ENCODE measurements at places on chromosomes 4 and X.

DNA sequence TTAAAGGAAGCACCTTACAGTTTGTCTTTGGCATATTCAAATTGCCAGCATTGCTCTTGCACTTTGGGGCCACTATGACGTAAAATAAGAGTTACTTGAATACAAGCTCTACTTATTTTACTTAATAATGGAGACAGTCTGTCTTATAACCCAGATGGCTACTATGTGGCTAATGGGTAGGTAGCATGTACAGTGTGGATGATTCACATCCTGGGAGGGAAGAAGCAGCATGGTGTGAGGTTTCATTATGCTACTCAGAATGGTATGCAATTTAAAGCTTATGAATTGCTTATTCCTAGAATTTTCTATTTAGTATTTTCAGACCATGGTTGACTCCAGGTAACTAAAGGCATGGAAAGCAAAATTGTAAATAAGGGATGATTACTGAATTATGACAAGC, 761.8 kb upstream of the ATOH1 start:
- no peak for DNase-seq

DNA sequence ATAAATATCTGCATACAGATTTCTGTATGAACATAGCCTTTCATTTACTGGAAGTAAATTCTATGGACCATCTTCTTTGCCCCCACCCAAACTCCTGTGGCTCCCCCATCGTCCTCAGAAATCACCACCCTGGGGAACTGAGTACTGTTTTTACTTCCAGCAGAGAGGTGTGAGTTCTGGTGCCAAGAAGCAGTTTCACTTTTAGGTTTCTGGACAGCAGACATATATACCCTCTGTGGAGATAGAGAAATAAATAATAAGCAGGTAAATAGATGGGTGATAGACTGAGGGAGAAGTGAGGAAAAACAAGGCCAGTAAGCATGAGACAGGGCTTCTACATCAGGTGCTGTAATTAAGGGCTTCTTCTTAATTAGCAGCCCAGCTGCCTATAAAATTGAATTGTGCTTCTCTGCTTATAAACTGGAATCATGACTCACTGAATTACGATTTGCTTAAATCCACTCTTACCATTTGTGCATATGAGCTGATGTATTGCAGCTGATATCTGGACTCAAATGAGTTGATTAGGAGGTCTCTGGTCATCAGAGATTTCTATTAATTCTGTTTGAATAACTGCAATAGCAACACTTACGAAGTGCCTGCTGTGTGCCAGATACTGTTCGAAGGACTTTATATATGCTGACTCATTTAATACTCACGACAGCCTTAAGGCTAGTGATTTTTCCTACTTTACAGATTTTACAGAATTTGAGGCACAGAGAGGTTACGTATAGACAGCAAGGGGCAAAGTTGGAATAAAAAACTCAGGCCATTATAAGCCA, 60.8 kb upstream of the DHX15 start:
- DNase-seq, result no peak

GRCh38 chrX:25198891-25199290, 183.1 kb upstream of the ARX start:
- no peak for DNase-seq

- DNase-seq, result no peak
These were observed 1051.7 kb downstream of the C4orf33 start for GRCh38 chr4:130147641-130148040.

GRCh38 chrX:72107320-72107719, 24.4 kb downstream of the RTL5 start:
- DNase-seq, result peak; percentile 75

- no peak for DNase-seq
These were observed 39.0 kb downstream of the PTTG2 start for GRCh38 chr4:37999000-37999716.

Data from MV-4-11 (cell line).